ENCODE measurements at places on chromosomes 6 and 20. TPM values are rescaled to one million over a fixed set of nuclear protein-coding genes. Genes with fewer than 3 reads are reported as not detected.

- no peaks in the 10 kb centered on the region for H3K36me3 ChIP-seq
- H3K27ac ChIP-seq: peak overlapping the region; percentile 21
- peak; percentile 72 for DNase-seq
- H3K4me1 ChIP-seq: peaks cover 10% of the 10 kb centered on the region
Observed at GRCh38 chr6:35810971-35811698, 6.0 kb downstream of the LHFPL5 start.

Gene CTAGE9
- not detected for total RNA-seq

GRCh38 chr6:21163110-21163837, 430.3 kb upstream of the SOX4 start:
- H3K4me3 ChIP-seq: no peak overlapping the region
- H3K4me1 ChIP-seq: peaks cover 7% of the 10 kb centered on the region
- H3K27me3 ChIP-seq: no peaks in the 10 kb centered on the region
- peak; percentile 93 for DNase-seq
- no peaks in the 10 kb centered on the region for H3K36me3 ChIP-seq

Gene MAP7
- 3.3 TPM for total RNA-seq

Gene RBM24
- 22.7 TPM for total RNA-seq

Gene CFAP206
- 0.60 TPM for total RNA-seq

Gene TCFL5
- total RNA-seq: 11.0 TPM

DNA sequence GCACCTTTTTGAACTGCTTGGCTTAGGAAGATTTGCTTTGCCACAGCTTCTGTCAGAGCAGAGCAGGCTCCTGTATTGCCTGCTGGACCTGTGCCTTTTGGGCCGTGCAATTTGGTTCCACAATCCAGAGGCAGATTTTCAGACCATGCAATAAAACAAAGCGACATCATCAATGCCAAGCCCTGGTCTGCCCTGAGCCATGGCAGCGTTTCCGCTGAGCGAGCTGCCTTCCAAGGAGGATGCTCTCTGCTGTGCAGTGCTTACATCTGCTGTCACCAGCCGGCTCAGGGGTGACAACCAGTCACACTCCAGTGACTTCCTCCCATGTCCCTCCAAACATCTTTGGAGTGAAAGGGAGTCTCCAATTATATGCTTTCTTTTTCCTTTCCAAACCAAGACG, 282.2 kb downstream of the CDH26 start:
- peaks cover 14% of the 10 kb centered on the region for H3K4me1 ChIP-seq
- H3K36me3 ChIP-seq: no peaks in the 10 kb centered on the region
- no peak overlapping the region for H3K4me3 ChIP-seq
- no peak overlapping the region for H3K27ac ChIP-seq
- DNase-seq: no peak

DNA sequence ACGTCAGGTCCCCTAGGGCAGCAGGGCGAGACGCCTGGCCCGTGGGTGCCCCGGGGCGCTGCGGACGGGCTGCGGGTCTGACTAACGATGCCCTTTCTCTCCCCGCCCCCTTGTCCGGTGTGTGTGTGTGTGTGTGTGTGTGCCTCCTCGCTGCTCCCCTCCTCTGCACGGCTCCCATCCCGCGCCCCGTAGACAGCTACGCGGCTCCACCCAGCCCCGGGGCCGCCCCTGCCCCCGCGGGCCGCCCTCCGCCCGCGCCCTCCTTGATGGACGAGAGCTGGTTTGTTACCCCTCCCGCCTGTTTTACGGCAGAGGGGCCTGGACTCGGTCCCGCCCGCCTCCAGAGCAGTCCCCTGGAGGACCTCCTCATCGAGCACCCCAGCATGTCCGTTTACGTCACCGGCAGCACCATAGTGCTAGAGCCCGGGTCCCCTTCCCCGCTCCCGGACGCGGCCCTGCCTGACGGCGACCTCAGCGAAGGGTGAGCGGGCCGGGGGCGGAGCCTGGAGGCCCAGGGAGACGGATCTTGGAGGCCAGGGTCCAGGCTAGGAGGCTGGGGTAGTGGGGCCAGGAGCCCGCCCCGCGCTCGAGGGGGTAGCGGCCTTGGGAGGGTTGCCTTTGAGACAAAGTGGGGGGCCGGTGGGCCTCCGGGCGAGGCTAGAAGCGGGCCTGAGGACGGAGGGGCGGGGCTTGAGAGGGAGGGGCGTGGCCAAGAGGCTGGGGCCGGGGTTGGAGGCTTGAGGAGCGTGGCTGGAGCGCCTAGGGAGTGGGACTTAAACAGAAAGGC, 5.1 kb downstream of the TP53INP2 start:
- H3K27ac ChIP-seq: peak overlapping the region; percentile 74
- H3K4me1 ChIP-seq: peaks cover 33% of the 10 kb centered on the region
- peak overlapping the region; percentile 56 for H3K4me3 ChIP-seq
- peaks cover 1% of the 10 kb centered on the region for H3K36me3 ChIP-seq
- DNase-seq: peak; percentile 68

Gene ESR1
- 0.05 TPM for total RNA-seq

Gene HECA
- 11.1 TPM for total RNA-seq

- no peaks in the 10 kb centered on the region for H3K36me3 ChIP-seq
- DNase-seq: no peak
- no peaks in the 10 kb centered on the region for H3K27me3 ChIP-seq
- H3K4me3 ChIP-seq: no peak overlapping the region
- no peaks in the 10 kb centered on the region for H3K4me1 ChIP-seq
Observed at GRCh38 chr6:126550323-126550722, 210.4 kb downstream of the CENPW start.

- H3K27me3 ChIP-seq: no peaks in the 10 kb centered on the region
- no peaks in the 10 kb centered on the region for H3K4me1 ChIP-seq
- H3K27ac ChIP-seq: no peak overlapping the region
- DNase-seq: no peak
- no peak overlapping the region for H3K4me3 ChIP-seq
Observed at GRCh38 chr6:156880913-156881312, 103.7 kb downstream of the ARID1B start.

Gene PDCD2
- total RNA-seq: 60.2 TPM

GRCh38 chr6:43760210-43761168, 9.5 kb upstream of the VEGFA start:
- no peaks in the 10 kb centered on the region for H3K4me1 ChIP-seq
- no peaks in the 10 kb centered on the region for H3K36me3 ChIP-seq
- no peak overlapping the region for H3K4me3 ChIP-seq
- H3K27ac ChIP-seq: no peak overlapping the region

GRCh38 chr6:19303383-19303782, 533.8 kb upstream of the ID4 start:
- no peak overlapping the region for H3K27ac ChIP-seq
- DNase-seq: peak; percentile 10
- no peak overlapping the region for H3K4me3 ChIP-seq
- no peaks in the 10 kb centered on the region for H3K27me3 ChIP-seq

DNA sequence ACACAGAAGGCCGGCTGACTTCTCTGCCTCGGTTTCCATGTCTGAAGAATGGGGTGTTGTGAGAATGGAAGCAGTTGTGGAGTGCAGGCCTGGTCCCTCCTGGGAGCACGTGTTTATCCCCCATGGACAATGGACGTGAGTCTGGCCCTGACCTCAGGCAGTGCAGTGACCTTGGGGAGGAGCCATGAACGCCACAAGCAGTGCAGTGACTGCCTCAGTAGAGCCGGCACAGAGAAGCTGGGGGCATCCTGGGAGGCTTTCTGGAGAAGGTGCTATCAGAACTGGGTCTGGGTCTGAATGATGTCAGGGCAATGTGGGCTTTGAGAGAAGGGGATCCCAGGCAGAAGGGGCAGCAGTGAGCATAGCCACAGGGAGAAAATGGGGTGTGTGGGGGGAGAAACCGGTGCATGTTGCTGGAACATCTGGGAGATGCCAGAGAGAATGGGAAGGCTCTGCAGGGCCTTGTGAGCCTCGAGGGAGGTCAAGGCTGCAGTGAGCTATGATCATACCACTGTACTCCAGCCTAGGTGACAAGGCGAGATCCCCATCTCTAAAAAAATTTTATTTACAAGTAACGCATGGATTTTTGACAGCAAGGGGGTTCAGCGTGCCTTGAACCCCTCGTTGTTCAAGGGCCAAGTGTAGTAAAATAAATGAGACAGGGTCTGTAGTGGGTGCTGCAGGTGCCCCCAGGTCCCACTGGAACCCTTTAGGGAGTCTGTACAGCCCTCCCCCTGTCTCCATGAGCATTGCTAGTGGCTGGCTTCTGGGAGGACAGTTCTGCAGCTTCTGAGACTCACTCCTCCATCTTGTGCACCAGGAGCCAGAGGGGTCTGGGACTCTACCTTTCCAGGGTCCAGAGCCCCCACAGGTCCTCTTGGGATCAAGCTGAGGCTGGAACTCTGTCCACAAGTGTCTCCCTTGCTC, 27.0 kb upstream of the ZBP1 start:
- no peak for DNase-seq
- H3K27ac ChIP-seq: no peak overlapping the region
- H3K36me3 ChIP-seq: peaks cover 16% of the 10 kb centered on the region
- no peak overlapping the region for H3K4me3 ChIP-seq
- H3K4me1 ChIP-seq: no peaks in the 10 kb centered on the region
- no peaks in the 10 kb centered on the region for H3K27me3 ChIP-seq

GRCh38 chr6:26493258-26493657, 6.8 kb upstream of the BTN1A1 start:
- no peak for DNase-seq
- no peak overlapping the region for H3K27ac ChIP-seq
- peaks cover 5% of the 10 kb centered on the region for H3K27me3 ChIP-seq
- no peak overlapping the region for H3K4me3 ChIP-seq

Gene WASF1
- 26.3 TPM for total RNA-seq

- no peaks in the 10 kb centered on the region for H3K36me3 ChIP-seq
- DNase-seq: no peak
- no peaks in the 10 kb centered on the region for H3K27me3 ChIP-seq
- H3K4me3 ChIP-seq: no peak overlapping the region
- H3K4me1 ChIP-seq: no peaks in the 10 kb centered on the region
Observed at GRCh38 chr6:127907960-127908640, 7.2 kb upstream of the THEMIS start.

DNA sequence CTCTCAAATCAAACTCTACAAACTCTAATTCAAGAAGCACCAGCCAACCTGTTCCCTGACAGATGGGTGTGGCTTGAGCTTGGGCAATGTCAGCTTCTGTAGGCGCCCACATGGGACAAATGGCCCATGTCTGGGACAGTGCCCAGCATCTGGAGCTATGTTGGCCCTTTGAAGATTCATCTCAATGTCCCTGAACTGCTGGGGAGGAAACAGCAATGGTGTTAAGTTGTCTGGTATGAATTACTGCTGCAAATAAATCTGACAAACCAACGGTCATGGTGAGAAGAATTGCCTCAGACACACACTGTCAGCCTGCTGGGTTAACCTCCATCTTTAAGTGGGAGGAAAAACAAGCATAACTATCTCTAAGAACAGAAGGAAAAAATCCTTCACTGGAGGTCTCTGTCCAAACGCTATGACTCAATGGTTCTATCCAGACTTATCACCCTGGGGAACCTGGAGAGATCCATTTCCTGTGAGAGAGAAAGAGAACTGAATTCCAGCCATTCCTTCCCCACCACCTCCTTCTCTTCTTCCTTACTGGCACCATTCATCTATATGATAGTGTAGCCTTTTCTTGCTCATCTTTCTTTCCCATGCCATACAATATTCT, 274.9 kb downstream of the CDH26 start:
- DNase-seq: peak; percentile 16
- no peaks in the 10 kb centered on the region for H3K36me3 ChIP-seq
- H3K4me3 ChIP-seq: no peak overlapping the region
- H3K27me3 ChIP-seq: no peaks in the 10 kb centered on the region
- no peak overlapping the region for H3K27ac ChIP-seq

- peaks cover 16% of the 10 kb centered on the region for H3K27me3 ChIP-seq
- no peaks in the 10 kb centered on the region for H3K36me3 ChIP-seq
- no peak for DNase-seq
- no peaks in the 10 kb centered on the region for H3K4me1 ChIP-seq
Observed at GRCh38 chr6:39050453-39051112, 2.0 kb downstream of the GLP1R start.

- H3K4me3 ChIP-seq: peak overlapping the region; percentile 99
- H3K4me1 ChIP-seq: peaks cover 8% of the 10 kb centered on the region
- H3K36me3 ChIP-seq: peaks cover 6% of the 10 kb centered on the region
- H3K27me3 ChIP-seq: no peaks in the 10 kb centered on the region
- DNase-seq: no peak
Observed at GRCh38 chr6:135054226-135054568, 425 bp downstream of the HBS1L start.

Gene HLA-DQA1
- not detected for total RNA-seq

Gene CDC25B
- total RNA-seq: 8.8 TPM

Gene PREX1
- total RNA-seq: 3.5 TPM

DNA sequence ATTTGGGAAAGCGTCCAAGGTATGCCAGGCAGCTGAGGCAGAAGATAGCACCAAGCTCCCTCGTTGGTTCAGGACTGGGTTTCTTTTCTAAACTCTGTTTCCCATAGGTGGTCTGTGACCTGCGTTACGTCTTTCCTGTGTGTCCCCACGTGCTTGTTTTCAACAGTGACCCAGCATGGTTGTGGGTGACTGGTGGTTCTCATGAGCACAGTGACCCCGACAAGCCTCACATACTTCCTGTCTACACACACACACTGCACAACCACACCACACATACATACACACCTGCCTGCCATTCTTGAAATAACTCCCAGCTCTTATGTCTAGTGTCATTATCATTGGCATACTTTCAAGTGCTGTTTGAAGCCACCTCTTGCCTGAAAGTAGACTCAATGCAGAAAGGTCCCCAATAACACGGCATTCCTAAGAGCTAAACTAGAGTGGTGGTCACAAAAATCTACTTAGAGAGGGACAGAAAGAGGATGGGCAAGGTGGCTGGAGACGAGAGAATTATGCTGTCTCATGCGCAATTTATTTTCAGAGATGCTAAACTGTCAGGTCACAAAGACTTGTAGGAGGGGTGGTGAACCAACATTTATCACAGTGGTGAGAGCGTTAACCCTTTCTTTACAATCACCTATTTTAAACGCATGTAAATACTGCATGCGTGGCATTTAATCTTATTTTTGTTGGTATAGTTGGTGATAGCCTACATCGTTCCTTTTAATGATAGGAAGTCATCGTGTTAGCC, 66.7 kb downstream of the GCNT2 start:
- H3K4me3 ChIP-seq: no peak overlapping the region
- peaks cover 12% of the 10 kb centered on the region for H3K4me1 ChIP-seq
- H3K36me3 ChIP-seq: no peaks in the 10 kb centered on the region
- DNase-seq: no peak

All from astrocyte (in vitro differentiated cells and primary cell).